CD4-positive, alpha-beta T cell treated with Interleukin-2 at 100 ng/mL for 4 hours (primary cell): ENCODE measurements at places on chromosomes 7 and 10.
A peak's percentile ranks its signal among the peaks of the same experiment; 100 is the strongest.

- no peak for DNase-seq
These were observed 27.6 kb upstream of the EPC1 start for GRCh38 chr10:32374605-32375004.

GRCh38 chr7:6022707-6023106 is 8.5 kb upstream of the ANKRD61 start:
- no peak for DNase-seq

GRCh38 chr10:11553773-11554381 is 57.6 kb downstream of the USP6NL start:
- no peak for DNase-seq

DNA sequence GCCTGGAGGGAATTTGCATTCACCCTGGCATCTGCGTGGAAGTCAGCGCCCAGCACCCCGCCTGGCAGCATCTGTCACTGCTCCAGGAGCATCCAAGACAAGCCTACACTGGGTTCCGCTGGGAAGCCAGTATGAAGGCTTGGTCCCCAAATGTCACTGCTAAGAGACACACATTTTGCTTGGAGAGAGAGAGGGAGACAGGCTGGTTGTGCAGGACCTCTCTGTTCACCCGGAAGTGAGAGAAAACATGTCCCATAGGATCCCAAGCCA is 119.5 kb downstream of the SEC23IP start:
- no peak for DNase-seq

GRCh38 chr10:75950997-75951589 is 519.7 kb downstream of the LRMDA start:
- no peak for DNase-seq

DNA sequence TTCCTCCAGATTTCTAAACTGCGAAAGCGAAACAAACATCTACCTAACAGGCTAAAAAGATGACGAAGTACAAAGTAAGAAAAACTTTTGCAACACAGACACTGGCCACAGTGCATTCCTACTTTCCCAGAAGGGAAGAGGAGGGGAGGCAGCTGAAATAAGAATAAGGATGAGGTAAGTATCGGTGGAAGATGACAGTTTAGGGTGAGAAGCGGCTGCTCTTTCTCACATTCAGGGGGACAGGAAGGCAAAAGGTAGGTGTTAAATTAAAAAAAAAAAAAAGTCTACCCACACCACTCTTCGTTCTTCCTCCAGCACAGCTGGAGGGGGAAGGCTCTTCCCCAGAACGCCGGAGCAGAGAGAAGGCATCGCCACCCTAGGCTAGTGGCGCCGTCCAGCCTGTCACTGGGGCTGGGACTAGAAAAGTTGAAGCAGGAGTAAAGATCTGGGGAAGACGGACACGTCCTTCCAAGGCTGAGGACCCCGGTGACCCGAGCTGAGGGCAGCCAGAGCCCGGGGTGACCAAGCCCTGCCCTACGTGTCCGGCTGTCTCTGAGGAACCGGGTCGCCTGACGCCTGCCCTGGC is 846 bp downstream of the DNAJC1 start:
- peak; percentile 31 for DNase-seq

- DNase-seq, result no peak
These were observed 64.0 kb downstream of the CDK14 start for GRCh38 chr7:90660100-90660499.

- no peak for DNase-seq
These were observed 10.6 kb downstream of the MMD2 start for GRCh38 chr7:4948402-4948801.

DNA sequence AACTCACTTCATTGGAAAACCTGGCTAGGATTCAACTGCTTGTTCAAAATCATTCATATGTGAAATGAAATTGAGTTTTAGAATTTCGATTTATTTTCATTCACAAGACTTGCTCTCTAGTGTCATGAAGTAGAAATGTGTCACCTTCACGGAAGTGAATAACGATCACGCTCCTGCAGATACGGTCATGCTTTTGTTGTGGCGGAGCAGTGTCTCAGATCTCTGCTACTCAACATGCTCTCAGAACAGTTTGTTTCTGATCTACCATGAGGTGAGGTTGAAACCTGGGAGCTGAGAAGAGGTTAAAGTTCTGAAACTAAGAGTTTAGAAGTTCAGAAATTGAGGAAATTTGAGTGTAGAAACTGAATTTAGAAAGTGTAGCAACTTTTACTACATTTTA is 13.8 kb upstream of the PITRM1 start:
- DNase-seq, result peak; percentile 55

DNA sequence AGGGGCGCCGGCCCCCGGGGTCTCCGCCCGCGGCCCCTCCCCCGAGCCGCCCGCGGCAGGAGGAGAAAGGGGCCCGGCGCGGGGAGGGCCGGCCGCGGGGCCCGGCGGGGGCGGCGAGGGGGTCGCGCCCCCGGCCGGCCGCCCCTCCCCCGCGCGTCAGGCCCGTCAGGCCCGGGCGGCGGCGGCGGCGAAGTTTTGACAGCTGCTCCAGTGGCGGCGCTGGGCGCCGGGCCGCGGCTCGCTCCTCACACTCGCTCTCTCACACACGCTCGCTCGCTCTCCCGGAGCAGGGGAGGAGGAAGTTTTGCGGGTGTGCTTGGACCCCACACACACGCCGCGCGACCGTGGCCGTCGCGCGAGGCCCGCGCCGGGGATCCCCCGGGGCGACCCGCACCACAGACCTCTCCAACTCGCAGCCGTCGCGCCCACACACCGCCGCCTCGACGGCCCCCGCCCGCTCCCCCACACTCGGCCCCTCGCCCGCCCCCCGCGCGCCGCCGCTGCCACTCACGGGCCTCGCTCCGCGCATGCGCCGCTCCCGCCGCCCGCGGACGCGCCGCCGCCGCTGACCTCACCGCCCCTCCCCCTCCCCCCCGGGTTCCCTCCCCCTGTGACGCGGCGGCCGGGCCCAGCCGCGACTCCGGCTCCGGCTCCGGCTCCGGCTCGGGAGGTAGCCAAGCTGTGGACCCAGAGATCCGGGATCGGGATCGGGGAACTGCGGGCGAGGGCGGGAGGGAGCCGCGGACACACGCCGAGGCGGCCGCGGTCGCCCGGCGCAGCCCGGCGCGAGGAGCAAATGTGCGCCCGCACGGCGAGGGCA is 518 bp upstream of the KMT2C start:
- peak; percentile 91 for DNase-seq

- DNase-seq, result no peak
These were observed 3.2 kb upstream of the LYZL1 start for GRCh38 chr10:29285624-29286051.

- DNase-seq, result no peak
These were observed 57.3 kb upstream of the CAPZA2 start for GRCh38 chr7:116805100-116805544.

GRCh38 chr7:104943502-104944343 is 70.3 kb upstream of the KMT2E start:
- DNase-seq, result peak; percentile 72

DNA sequence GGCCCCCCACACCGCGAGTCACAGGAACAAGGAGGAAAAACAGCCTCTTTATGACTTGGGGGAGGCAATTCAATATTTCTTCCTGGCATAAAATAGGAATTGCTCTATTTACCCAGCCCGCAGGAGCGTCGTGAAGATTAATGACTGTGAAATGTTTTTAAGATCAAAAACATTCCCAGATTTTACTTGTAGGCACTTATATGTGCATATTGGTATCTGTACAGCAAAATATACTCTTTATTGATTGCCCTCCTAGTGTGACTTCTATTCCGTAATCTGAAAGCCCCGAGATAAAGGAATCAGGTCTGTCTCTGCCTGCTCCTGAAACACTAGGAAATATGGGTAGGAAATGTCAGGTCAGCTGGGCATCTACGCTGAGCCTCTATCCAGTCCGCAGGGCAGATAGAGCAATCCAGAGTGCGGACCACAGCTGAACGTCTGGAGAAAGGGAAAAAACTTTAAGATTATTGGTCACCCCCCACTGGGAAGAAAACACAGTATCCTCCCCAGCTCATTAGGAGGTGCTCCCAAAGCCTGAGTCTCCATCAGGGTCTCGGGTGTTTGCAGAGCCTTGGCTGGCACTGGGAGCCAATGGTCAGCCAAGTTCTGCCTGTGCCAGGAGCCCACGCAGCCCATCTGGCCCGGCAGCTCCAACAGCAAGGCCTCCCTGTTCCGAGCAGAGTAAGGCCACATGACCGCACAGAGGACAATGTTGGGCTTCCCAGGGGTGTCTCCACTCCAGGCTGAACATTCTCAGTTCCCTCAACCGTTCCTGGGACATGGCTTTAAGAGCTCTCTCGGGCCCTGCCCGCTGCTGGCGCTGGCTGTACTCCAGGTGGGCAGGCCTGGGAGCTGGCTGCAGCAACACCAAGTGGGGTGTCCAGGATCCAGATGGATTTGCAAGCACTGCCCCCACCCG is 7.7 kb downstream of the CTBP2 start:
- no peak for DNase-seq

DNA sequence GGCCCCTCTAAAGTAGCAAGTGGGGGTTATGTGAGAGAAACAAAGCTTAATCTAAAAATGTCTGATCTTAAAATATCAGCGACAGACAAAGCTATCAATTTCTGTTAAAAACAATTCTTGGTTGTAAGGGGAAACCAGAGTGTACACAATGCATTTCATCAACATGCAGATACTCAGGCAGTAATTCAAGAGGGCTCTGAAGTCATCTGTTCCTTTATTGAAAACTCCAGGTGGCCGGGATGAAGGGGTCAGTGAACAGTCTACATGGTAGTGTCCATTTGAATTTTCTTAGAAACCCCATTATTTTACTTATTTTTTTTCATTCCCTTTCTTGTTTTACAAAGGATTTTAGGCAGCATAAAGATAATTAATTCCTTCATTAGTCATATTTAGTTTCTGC is 36.7 kb upstream of the BTBD16 start:
- no peak for DNase-seq

GRCh38 chr7:147859033-147859432 is 731.5 kb upstream of the C7orf33 start:
- DNase-seq, result no peak

- no peak for DNase-seq
These were observed 15.2 kb upstream of the ADCYAP1R1 start for GRCh38 chr7:31036924-31037323.

DNA sequence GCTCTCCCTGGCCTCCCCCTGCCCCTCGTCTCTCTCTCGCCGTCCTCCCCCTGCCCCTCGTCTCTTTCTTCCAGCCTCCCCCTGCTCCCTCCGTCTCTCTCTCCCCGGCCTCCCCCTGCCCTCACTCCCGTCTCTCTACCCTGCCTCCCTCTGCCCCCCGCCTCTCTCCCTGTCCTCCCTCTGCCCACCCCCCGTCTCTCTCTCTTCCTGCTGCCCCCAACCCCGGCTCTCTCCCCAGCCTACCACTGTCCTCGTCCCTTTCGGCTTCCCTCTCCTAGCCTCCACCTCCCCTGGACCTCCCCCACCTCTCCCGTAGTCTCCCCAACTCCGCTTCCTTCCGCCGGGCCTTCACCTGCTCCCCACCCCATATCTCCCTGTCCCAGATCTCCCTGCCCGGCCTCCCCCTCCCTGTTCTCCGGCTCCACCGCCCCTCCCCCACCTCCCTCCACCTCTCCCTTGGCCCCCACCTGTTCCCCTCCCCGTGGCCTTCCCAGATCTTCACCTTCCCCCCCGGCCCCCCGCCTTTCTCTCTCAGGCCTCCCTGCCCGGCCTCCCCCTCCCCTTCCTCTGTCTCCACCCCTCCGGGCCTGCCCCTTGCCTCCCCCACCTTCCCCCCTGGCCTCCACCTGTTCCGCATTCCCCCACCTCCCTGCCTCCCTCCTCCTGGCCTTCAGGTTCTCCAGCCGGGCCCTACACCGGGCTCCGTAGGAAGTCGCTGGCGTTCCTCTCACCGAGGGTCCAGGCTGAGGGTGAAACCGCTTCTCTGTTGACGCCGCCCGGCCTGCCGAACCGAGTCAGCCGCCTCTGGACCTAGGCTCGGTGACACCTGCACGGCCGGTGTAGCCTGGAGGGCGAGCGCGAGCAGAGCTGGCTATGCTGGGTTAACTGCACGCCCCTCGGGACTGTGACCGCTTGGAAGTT is 1.2 kb downstream of the GET4 start:
- DNase-seq, result no peak

DNA sequence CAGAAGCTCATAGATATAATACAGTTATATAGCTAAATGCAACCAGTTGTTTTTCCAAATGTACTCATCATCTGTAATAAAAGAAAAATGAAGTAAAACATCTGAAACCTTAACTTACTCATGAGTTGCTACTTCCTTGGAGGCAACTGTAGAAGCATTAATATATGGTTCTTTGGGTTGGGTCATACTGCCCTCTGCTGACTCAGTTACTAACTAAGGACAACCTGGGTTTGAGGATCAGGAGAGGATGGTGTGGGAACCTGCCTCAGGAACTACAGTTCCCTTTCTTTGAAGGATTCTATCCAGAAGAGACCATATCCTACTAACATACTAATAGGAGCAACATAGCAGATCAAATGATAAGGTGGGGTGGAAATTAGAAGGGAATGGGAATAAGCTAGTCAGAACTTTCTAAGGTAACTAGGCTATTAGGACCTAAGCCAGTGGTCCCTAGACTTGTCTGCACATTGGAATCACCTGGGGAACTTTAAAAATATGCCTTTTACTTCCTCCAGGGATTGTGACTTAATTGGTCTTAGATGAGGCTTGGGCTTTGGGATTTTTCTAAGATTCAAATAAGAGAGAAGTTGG is 20.7 kb downstream of the COX15 start:
- DNase-seq, result peak; percentile 37
